ENCODE measurements at places on chromosomes 4 and X. TPM values are rescaled to one million over a fixed set of nuclear protein-coding genes. Genes with fewer than 3 reads are reported as not detected.

The SPRY1 gene
- 13.1 TPM for total RNA-seq

The LIAS gene
- total RNA-seq, result 16.4 TPM

The HTR2C gene
- 0.33 TPM for total RNA-seq

The TRIM61 gene
- total RNA-seq, result 0.61 TPM

The ETNPPL gene
- not detected for total RNA-seq

- peak; percentile 56 for DNase-seq
Measured at GRCh38 chrX:20382518-20383297, 116.0 kb upstream of the RPS6KA3 start.

DNA sequence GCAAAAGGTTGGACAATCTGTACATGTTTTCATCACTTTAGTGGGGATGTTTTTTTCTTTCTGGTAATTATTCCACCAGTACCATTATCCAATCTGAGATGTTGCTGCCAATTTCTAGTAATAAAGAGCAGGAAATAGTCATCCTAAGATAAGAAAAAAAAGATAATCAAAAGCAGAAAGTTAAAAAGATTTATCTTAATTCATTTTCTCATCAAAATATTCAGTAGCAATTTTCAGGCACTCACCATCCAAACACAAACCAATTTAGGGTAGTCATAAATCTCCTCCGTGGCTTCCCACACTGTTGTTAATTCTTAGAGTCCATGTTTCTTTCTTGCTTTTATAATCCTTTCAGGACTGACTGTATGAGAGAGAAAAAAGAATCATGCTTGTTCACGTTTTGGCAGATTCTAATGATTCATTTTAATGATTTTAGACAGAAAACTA lies 263.7 kb upstream of the UGT8 start:
- DNase-seq, result no peak

DNA sequence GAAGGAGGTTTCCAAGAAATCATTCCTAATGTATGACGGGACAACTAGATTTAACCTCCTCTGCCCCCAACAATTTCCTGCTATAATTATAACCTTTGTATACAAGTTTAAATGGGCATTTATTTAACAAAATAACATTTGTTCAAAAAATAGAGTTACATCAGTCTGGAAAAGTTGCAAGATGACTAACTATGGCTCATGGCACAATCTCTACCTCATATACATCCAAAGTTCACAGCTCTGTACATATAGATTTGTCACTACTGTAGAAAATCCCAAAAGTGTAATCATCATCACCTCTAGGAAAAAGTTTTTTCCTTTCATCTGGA lies 3.8 kb upstream of the RPS6KA3 start:
- no peak for DNase-seq

DNA sequence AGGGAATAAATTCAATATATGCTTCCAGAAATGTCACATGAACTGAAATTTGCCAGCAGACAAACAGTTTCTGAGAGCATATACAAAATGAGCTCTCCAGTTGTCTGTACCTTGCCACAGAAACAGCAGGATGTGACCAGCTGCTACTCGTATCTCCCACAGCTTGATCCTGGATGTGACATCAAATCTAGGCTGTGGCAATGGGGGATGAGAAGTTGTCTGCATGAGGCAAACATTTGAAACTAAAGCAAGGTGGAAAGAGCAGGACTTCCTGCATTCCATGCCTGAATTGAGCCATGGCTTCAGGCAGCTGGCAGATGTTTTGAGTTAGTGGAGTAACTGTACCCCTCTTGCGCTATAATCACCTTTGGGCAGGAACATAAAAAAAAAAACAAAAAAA lies 1724.0 kb downstream of the RPA4 start:
- no peak for DNase-seq

GRCh38 chr4:146285037-146285436 lies 70.7 kb downstream of the REELD1 start:
- no peak for DNase-seq

GRCh38 chrX:110402850-110403221 lies 44.2 kb downstream of the RTL9 start:
- peak; percentile 77 for DNase-seq

DNA sequence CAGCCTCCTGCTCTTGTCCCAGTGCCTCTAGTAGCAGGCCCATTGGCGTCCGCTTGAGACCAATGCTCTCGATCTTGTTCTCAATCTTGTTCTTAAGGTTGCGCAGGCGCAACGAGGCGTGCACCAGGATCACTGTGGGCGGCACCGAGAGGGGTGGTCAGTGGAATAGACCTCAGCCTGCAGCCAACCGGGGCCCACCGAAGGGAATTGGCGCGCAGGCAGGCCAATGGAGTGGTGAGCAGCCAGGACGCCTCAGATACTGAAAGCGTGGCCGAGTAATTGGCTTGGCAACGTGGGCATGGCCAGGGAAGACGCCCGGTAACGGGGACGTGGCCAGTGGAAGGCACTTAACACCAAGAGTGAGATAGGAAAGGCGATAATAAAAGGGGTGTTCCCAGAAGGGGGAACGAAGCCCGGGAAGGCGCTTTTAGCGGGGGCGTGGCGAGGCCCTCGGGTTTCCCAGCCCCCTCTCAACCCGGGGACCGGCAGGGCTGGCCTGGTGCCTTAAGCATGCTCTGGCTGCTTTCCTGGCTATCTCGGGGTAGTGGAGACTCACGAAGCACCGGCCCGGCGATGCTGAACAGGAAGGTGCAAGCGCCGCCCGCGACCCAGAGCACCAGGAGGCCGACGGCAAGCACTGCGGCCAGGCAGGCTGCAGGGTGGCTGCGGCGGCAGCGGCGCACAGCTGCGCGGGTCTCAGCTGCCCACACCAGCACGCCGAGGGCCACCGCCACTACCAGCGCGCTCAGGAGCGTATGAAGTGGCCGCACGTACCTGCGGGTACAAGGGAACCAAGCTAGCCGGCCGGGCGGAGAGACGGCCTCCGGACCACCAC lies 1.7 kb downstream of the PRAF2 start:
- no peak for DNase-seq

- DNase-seq, result peak; percentile 75
Measured at GRCh38 chr4:140260227-140260626, 106.2 kb upstream of the MAML3 start.

DNA sequence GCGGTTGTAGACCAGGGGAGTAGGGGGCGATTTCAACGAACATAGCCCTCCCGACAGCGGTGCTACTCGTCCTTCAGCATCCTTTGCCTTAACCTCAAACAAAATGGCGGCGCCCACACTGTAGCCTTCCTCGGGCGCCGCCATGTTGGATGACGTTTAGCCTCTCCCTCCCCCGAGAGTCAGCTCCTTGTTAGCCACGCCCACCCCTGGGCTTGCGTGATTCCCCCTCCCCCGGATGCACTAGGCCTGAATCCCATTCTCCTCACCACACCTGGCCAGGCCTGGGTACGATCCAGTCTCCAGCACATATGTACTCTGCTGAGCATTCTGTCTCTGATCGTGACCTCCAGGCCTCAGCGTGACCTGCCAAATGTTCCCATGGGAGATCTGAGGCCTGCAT lies 49.0 kb upstream of the ZNF157 start:
- peak; percentile 33 for DNase-seq

- no peak for DNase-seq
Measured at GRCh38 chr4:185346975-185347601, 48.6 kb downstream of the LRP2BP start.

- DNase-seq, result no peak
Measured at GRCh38 chr4:11616856-11617255, 188.2 kb upstream of the HS3ST1 start.

GRCh38 chrX:47420265-47420664 lies 49.9 kb downstream of the ZNF157 start:
- DNase-seq, result no peak

- no peak for DNase-seq
Measured at GRCh38 chr4:16931339-16932305, 33.2 kb upstream of the LDB2 start.

DNA sequence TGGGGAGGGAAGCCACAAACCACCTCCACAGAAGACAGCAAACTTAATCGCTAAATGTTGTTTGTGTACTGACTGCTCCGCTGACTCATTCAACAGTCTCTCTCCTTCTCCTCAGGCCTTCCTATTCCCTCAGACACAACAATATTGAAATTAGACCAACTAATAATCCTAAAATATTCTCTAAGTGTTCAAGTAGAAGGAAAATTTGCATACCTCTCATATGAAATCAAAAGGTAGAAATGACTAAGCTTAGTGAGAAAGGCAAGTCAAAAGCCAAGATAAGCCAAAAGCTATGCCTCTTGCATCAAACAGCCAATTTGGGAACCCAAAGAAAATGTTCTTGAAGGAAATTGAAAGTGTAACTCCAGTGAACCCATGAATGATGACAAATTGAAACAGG lies 75.7 kb upstream of the ARHGAP24 start:
- no peak for DNase-seq

GRCh38 chr4:106247600-106247999 lies 68.4 kb downstream of the TBCK start:
- DNase-seq, result no peak

DNA sequence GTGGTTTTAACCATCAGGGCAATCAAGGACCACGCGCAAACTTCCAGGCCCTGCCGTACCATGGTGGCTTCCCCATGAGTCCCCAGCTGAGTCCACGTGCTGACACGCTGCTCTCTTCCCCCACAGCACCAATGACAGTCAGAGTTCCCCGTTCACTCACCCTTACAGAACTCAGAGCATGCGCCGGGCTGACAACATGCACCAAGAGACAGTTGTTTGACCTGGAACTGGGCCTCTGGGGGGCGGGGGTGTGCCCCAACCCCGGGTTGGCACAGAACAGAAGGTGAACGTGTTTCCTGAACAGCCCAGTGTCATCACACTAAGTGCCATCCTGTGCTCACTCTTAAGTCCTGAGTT lies 29.4 kb downstream of the IRF2 start:
- DNase-seq, result no peak

All from PC-9 (cell line).